ENCODE measurements at places on chromosomes 3 and 15. TPM values are rescaled to one million over a fixed set of nuclear protein-coding genes. Genes with fewer than 3 reads are reported as not detected.

DNA sequence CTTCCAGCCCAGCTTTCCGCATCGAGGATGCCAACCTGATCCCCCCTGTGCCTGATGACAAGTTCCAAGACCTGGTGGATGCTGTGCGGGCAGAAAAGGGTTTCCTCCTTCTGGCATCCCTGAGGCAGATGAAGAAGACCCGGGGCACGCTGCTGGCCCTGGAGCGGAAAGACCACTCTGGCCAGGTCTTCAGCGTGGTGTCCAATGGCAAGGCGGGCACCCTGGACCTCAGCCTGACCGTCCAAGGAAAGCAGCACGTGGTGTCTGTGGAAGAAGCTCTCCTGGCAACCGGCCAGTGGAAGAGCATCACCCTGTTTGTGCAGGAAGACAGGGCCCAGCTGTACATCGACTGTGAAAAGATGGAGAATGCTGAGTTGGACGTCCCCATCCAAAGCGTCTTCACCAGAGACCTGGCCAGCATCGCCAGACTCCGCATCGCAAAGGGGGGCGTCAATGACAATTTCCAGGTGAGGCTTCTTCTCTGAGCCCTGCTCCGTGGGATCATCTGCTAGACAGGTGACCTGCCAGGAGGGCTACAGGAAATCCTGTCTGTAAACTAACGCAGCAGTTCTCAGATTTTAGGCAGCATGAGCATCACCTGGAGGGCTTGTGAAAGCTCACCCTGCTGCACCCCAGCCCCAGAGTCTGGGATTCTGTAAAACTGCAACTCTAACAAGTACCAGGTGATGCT lies 1.6 kb downstream of the THBS1 start:
- DNase-seq, result no peak

CALML4 gene
- polyA plus RNA-seq, result 0.61 TPM

DNA sequence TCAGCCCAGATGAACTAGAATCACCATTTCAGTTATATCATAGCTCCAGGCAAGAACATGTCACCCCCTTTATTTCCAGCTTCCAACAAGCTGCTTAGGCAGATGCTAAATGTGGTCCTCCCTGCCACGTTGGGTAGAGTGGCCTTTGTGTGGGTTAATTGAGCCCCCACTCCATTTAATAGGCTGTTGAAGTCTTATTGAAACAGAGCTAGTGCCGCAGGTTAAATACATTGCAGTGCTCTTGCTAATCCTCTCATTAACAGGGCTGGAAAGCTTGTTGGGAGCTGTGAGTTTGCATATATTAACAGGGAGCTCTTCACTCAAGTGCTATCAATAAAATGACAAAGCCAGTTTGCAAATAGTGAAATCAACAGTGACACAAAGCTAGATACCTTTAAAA lies 248.4 kb upstream of the CMC1 start:
- DNase-seq, result no peak

GRCh38 chr15:51186891-51187290 lies 92.2 kb upstream of the TNFAIP8L3 start:
- no peak for DNase-seq

GRCh38 chr3:104564045-104564643 lies 802.6 kb upstream of the ALCAM start:
- peak; percentile 27 for DNase-seq

- no peak for DNase-seq
Observed at GRCh38 chr3:71498543-71498942, 85.0 kb downstream of the FOXP1 start.

GRCh38 chr3:72289692-72290071 lies 504.7 kb upstream of the PROK2 start:
- no peak for DNase-seq

GRCh38 chr3:176663837-176664831 lies 533.1 kb downstream of the TBL1XR1 start:
- DNase-seq, result no peak

DGKG gene
- not detected for polyA plus RNA-seq

ELL3 gene
- polyA plus RNA-seq, result 23.1 TPM

GCNT3 gene
- not detected for polyA plus RNA-seq

GRCh38 chr3:31581660-31582059 lies 48.9 kb downstream of the STT3B start:
- DNase-seq, result no peak

DNA sequence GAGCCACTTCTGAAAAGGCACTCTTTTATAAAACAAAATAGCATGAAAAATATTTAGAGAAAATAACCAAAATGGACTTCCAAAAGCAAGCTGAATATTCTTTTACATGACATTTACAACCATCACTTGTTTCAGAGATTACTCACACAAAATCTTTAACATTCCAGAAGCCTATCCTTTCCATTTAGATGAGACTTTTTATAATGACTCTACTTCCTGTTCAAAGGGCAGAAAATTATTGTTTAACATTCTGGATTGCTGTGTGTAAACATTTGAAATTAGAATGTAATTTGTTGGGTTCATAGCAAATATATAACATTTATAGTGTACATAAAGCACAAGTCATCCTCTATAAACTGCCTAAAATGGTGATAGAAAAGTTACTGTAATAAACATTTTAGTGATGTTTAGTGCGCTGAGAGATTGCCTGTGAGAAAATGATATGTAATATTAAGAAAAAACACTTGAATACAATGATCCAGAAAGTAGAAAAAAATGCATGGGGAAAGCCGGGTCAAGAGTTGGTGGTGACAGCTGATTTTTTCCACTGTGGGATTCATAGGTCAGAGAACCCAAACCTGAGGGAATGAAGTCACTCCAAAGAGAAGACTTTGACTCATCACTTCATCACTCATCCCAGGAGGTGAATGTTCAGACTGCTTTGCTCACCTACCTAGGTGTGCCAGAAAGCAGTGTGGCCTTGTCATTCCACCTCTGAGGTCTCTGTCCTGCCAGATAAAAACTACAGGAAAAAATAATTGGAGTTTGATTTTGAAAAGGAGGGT lies 305.8 kb downstream of the ARPP21 start:
- DNase-seq, result no peak

DNA sequence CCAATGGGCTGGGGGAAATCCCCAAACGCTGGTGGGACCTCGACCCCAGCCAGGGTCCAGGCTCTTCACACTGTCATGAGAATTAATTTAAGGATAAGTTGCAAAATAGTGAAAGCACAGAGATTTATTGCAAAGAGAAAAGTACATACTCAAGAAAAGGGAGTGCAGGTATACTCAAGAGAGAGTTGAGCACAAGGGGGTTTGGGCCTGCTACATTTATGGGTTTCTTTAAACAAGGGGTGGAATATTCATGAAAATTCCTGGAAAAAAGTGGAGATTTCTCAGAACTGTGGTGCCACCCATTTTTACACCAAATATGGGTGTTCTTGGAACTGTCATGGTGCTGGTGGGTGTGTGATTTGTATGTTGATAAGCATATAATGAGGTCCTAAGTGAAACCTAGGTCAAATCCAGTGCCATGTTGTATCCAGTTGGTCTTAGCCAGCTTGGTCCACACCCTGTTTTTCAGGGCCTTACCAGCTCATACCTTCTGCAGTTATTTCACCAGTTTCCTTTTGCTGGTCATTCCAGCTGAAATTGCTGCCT lies 32.6 kb upstream of the NEO1 start:
- DNase-seq, result no peak

DPPA2 gene
- polyA plus RNA-seq, result not detected

DNA sequence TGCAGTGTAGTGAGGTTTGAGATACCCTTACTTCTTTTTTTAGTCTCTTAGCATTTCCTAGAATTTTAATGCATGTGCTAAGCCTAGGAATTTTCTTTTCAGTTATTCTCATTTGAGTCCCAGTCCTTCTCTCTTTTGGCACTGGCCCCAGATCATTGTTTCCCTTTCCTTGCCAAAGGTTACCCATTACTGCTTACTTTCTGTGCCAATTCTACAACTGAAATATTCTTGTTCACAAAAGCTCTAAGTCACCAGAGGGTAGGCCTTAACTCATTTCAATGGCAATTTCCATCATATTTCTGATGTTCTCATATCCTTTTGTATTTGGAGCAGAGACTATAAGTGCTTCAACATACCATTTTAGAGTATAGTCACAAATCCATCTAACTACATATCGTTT lies 199.6 kb upstream of the CBLB start:
- DNase-seq, result no peak

LOXL1 gene
- not detected for polyA plus RNA-seq

DNA sequence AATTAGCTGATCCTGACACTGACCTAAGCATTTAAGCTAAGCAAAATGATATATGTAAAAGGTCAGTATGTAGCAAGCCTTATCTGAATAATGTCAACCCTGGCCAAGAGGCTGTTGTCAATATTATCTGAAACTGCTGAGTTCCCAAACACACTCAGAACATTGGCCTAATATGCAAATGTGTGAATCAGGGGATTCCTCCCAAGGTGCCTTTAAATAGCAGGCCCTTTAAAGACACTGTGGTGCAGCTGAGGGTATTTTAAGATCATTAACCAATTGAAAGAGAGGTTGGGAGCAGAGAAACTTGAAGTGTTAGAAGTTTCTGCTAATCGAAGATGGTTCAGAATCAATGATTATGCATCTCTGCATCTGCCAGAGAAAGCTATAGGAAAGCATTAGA lies 207.0 kb downstream of the NTRK3 start:
- DNase-seq, result no peak

AGBL1 gene
- not detected for polyA plus RNA-seq

TIMP4 gene
- polyA plus RNA-seq, result not detected

DNA sequence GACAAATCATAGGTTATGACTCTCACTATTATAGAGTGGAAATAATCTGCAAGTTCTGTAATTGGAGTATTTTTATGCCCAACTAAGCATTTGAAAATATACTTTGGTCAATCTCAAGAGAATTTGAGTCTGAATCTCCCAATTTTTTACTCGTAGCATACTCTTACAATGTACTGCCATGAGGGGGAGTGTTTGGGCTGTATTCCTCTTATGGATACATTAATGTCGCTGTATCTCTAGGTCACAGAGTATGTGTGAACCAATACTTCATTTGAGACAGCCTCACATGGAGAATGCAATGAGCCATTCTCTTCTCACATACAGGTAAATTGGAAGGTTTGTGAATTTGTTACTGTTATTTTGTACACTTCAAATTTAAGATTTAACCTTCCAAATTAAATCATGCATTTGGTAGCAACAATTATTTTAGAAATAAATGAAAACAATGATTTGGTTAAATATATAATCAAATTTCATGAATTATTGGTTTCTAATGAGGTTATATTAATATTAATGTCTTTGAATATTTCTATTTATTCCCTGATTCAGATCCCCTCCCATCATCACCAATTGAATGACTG lies 5.5 kb upstream of the CD200 start:
- peak; percentile 60 for DNase-seq

ARPP21 gene
- 0.82 TPM for polyA plus RNA-seq

GRCh38 chr3:11188231-11188630 lies 33.9 kb downstream of the HRH1 start:
- no peak for DNase-seq

DNA sequence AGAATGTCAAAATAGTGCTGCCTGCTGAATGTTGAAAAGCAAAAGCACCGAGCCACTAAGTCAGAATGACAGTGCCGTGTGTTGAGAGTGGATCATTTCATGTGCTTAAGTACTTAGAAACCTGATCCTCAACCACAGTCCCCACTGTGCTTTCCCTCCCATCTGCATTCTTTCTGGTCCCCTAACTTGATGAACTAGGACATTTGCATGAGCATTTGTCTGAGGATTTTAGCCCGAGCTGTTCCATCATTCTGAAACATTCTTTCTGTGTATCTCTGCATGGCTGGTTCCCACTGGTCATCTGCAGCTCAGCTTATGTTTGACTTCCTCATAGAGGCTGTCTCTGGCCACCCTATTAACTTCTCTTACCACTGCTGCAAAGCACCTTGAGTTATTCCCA lies 42.0 kb downstream of the SST start:
- no peak for DNase-seq

CTXND1 gene
- not detected for polyA plus RNA-seq

SI gene
- not detected for polyA plus RNA-seq

IL12A gene
- 3.9 TPM for polyA plus RNA-seq

DNA sequence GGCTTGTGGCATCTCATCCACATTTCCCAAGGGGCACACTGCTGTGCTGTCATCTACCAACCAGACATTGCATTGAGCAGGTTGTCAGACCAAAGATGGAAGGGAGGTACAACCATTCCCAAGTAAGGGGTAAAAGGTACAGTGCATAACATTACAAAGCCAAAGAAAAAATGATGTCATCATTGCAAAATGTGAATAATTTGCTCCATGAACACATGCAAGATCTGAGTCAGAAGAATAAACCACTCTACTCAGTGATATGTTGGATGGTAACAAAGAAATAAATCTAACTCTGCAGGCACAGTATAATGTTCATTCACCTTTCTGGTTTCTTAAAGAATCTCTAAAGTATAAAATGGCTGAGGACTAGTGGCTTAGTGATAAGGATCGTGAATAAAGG lies 202.7 kb downstream of the MAGI1 start:
- DNase-seq, result no peak

DNA sequence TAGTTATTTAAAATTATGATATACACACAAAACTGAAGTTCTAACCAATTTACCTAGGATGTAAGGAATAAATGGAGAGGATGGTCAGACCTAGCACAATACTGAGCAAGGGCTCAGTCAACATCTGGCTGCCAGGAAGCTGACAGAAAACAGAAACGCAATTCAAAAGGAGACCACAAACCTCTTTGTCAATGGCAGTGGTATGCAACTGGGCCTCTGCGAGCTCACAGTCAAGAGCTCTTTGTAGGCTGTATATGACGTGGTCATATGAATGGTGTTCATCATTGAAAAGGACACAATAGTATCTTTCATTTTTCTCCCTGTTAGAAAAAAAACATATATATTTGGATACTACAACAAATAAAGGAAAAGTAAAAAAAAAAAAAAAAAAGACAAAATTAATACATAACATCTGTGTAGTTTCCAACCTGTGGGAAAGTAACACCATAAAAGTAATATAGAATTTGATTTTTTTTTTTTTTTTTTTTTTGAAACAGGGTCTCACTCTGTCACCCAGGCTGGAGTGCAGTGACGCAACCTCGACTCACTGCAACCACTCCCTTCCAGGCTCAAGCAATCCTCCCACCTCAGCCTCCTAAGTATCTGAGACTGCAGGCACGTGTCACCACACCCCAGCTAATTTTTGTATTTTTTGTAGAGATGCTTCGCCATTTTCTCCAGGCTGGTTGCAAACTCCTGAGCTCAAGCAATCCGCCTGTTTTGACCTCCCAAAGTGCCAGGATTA lies 37.9 kb downstream of the UBR1 start:
- DNase-seq, result no peak

- DNase-seq, result no peak
Observed at GRCh38 chr15:80880086-80880485, 100.9 kb downstream of the CEMIP start.

CD200R1 gene
- not detected for polyA plus RNA-seq

All from naive B cell (primary cell).